Stimulated activated CD8-positive, alpha-beta memory T cell treated with anti-CD3 and anti-CD28 coated beads, Interleukin-2, amount 100 ng/mL, for 48 hours (primary cell): ENCODE measurements at places on chromosomes 4 and X.

DNA sequence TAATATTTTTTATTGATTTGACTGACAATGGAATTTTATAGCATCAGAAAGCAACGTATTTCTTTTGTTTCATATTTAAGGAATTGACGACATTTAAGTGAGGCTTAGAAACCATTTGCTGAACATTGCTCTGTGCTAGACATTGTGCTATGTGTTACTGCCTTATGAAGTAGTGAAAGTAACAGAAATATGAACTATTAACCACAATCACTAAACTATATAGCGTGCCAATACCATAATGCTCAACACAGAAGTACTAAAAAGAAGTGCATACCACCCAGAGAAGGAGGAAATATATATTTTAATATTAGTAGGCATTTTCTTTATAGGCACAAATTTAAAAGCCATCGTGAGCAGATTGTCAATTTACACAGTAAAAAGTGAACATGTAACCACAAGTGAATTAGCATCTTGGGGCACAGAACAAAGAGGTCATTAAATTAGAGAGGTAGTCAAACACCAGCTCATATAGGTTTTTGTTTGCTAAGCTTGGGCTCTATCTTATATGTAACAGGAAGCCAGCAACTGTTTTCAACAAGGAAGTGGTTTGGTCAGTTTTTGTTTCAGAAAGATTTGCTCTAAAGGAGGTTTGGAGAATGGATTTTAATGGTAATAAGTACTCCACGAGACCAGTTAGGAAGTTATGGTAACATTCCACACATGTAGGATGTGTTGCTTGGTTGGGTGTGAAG lies 270.7 kb downstream of the GRXCR1 start:
- no peak for DNase-seq

DNA sequence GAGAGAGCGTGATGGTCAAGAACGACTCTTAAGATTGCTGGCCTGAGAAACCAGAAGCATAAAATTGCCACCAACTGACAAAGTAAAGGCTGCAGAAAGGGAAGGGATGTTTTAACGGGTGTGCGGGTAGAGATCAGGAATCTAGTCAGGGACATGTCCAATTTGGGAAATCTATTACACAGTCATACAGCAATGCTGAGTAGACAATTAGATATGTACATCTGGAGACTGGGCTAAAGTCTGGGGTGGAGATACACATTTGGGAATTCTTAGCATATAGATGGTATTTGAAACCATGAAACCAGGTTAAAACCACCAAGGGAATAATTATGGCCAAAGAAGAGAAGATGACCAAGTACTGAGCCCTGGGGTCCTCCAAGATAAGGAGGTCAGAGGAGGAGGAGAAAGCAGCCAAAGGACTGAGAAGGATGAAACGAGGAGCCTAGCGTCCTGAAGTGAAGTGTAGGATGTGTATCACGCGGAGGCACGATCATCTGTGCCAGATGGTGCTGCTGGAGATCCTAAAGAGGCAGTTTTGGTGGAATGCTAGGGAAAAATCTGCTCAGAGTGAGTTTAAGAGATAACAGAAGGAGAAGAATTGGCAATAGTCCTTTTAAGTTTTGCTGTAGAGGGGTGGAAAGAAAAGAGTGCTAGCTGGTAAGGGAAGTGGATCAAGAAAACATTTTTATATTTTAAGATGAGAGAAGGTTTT lies 36.5 kb downstream of the SEC24D start:
- DNase-seq, result no peak

- DNase-seq, result no peak
Measured at GRCh38 chr4:70183168-70183939, 12.2 kb upstream of the ODAM start.

- no peak for DNase-seq
Measured at GRCh38 chrX:33252306-33252825, 41.0 kb upstream of the DMD start.

- no peak for DNase-seq
Measured at GRCh38 chr4:31923634-31924033, 1203.5 kb downstream of the PCDH7 start.

GRCh38 chr4:7240306-7240705 lies 48.0 kb downstream of the SORCS2 start:
- no peak for DNase-seq

GRCh38 chr4:56786955-56787354 lies 34.5 kb downstream of the SPINK2 start:
- DNase-seq, result no peak

DNA sequence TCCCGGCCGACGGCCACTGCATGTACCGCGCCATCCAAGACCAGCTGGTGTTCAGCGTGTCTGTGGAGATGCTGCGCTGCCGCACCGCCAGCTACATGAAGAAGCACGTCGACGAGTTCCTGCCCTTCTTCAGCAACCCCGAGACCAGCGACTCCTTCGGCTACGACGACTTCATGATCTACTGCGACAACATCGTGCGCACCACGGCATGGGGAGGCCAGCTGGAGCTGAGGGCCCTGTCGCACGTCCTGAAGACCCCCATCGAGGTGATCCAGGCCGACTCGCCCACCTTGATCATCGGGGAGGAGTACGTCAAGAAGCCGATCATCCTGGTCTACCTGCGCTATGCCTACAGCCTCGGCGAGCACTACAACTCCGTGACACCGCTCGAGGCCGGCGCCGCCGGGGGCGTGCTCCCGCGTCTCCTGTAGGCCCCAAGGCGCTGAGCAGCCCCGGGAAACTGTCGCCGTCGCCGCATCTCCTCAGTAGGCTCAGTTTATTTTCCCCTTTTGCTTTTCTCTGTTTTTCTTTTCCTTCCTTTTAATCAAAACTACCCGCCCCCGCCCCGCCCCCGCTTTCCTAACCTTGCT lies 799 bp downstream of the OTUD6A start:
- DNase-seq, result no peak

DNA sequence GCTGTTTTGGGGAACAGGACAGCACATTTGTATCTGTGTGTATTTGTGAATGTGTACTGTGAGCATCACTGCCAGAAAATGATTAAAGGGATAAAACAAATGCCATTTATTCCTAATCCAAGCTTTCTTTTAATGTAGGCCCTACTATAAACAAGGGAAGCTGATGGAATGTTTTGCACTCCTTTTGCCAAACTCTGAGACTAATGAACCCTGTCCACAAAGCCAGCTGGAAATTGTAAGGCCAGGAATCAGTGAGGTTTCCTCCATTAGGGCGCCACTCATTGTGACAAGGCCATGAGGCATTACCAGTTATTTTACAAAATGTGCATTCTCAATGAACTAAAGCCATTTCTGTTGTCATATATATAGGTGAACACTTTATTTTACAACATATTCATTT lies 163.0 kb upstream of the NAP1L5 start:
- DNase-seq, result no peak

DNA sequence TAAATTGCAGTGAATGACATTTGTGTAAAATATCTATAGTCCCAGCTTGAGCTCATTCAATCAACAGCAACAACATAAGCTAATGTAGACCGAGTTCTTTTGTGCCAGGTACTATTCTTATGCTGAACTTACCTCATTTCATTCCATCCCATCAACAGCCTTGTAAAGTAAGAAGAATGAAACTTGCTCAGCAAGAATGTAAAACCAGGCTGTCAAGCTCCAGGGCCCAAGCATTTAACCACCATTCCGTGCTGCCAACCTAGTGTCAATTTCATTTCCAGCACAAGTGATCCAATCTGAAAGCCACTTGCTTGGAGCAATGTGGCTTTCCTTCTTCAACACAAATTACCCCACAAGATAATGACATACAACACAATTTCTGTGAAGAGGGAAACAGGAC lies 36.6 kb downstream of the RASSF6 start:
- DNase-seq, result no peak

GRCh38 chr4:152010710-152011079 lies 249.9 kb upstream of the GATB start:
- no peak for DNase-seq

DNA sequence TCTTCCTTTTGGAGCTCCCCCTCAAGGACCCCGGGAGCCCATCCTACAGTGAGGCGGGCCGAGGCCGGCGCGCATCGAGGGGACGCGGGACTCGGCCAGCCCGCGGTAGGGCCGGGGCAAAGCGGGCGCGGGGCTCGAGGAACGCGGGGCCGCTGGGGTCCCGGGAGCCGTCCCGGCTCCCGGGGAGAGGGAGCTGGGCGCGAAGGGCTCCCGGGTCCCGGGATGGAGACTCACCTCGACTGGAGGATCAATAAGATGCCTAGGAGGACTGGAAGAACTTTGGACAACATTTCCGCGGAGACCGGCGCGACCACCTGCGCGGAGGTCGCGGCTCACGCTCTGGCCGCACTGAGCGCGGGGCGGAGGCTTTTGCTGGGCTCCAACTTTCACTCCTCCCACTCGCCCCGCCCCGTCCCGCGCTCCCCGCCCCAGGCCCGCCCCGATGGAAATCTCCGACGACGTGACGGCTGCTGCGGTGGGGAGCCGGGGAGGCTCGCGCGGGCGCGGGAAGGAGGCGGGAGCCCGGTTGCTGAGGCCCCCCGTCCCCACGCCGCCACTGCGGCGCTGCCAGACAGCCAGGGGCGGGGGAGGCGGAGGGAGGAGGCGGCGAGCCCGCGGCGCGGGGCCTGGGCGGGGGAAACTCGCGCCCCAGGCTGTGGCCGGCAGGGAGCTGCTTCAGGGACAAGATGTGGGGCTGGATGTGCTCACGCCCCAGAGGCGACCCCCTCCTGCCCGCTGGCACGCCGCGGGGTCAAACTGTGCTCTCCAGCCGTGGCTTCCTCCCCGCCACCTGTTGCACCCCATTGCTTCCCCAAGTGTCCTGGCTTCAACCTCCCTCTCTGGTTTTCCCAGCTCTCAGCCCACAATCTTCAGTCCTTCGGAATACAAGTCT lies at the start of gene GABRE:
Gene GABRE (minus strand): TSS at position 341 of the 892 bp plus-strand sequence. CDS start 51 bp downstream, at position 290.
- DNase-seq, result no peak

DNA sequence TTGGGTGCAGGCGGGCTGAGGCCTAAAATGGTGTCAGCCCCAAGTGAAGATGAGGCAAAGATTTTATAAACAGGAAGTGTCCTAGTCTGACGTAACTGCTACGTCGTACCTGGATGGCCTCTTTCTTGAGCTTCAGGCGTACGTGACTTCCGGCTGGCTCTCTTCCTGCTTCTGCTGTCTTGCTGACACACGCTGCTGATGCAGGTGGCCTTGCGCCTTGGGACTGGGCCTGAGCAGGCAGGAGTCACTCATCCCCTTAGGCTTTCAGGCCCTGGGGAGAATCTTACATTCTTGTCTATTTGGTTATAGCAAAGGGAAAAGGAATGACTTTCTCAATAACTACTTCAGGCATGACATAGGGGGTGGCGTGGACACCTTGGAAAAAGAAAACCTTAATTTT lies 20.1 kb upstream of the ABRAXAS1 start:
- no peak for DNase-seq

DNA sequence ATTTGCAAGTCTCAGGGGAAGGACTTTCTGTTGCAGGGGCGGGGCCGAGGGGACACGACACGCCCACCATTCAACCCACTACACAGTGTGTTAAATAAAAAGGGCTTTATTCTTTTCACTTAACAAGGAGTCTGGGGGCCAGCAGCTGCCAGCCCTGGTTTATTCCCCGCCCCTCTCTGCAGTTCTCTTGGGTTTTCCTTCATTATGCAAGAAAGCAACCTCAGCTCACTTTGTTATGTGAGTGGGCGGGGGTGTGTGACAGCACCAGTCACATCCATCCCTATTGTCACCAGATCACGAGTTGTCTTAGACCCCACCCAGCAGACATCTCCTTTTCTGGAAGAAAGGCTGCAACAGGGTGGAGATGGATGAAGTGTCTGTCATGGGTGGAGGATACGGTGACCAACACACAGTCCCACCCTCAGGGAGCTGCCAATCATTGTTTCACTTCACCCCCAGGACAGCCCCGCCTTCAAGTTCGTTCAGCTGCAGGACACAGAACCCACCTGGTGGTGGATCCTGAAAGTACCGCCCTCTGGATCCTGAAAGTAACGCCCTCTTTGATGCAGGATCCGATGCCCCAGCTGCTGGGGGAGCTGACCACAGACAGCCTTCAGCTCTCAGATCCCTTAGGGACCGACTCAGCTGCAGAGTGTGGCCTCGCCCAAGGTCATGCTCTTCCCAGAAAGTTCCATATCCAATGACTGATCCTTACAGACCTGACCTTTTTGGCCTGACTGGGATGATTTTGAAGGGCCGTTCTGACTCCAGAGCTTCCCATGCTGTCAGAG lies 79.6 kb downstream of the SMIM20 start:
- peak; percentile 18 for DNase-seq

- DNase-seq, result no peak
Measured at GRCh38 chr4:106762666-106763443, 273.3 kb downstream of the DKK2 start.

- no peak for DNase-seq
Measured at GRCh38 chr4:21819086-21819485, 129.5 kb downstream of the KCNIP4 start.

DNA sequence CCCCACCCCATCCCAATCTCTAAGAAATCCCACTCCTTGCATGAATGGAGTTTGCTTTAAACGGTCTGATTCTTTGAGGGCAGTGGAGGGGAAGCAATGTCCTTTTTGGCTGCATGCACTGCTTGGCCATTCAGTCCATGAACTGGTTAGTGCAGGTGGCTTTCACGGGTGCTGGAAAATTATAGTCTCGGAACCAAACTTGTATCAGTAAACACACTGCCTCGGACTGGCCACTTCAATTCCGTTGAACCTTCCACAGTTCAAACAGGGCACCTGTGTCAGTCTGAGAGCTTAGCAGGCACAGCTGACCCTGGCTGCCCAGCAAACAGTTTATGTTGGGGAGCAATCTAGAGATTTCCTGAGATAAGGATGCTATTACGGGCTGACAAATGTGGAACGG lies 255.6 kb downstream of the DHX15 start:
- no peak for DNase-seq

GRCh38 chrX:109619771-109620170 lies 5.2 kb downstream of the KCNE5 start:
- no peak for DNase-seq

GRCh38 chrX:53125506-53125905 lies 31.6 kb downstream of the KANTR start:
- no peak for DNase-seq

DNA sequence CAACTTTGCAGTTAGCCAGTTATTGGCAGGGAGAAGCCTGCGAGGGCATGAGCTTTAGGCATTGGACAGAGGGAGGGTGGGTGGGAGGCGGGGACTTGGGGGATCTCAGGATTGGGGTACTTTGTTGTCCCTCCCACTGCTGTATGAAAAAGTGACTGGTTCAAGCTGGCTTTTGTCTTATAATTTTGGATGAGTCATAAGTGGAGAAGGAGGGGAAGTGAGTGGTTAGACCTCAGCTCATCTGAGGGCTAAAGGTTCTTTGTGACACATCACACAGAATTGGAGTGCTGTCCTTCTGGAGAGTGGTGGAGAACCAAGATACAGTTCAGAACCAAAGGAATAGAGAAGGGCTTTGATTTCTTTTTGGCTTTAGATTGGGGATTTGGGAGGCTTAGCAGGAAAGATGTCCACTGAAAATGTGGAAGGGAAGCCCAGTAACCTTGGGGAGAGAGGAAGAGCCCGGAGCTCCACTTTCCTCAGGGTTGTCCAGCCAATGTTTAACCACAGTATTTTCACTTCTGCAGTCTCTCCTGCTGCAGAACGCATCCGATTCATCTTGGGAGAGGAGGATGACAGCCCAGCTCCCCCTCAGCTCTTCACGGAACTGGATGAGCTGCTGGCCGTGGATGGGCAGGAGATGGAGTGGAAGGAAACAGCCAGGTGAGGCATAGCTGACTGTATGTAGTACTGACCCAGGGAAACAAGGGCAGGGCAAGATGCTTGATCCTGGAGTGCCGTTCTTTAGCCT lies at the start of gene SLC4A4:
Gene SLC4A4 (plus strand): TSS at position 175 of the 748 bp plus-strand sequence.
- DNase-seq, result no peak

- no peak for DNase-seq
Measured at GRCh38 chr4:118772767-118773428, 63.0 kb downstream of the SEC24D start.
